Dermis blood vessel endothelial cell (primary cell): ENCODE measurements at places on chromosomes 3 and 15. TPM values are rescaled to one million over a fixed set of nuclear protein-coding genes. Genes with fewer than 3 reads are reported as not detected.

The SGO1 gene
- 2.6 and 10.5 TPM in 2 replicates for total RNA-seq

The B3GALNT1 gene
- 21.7 and 23.7 TPM in 2 replicates for total RNA-seq

The IRAK2 gene
- total RNA-seq, result 42.5 and 55.6 TPM in 2 replicates

The CCR9 gene
- not detected in 2 replicates for total RNA-seq

The IQCF5 gene
- not detected in 2 replicates for total RNA-seq

The ASB14 gene
- total RNA-seq, result not detected in 2 replicates

The KATNBL1 gene
- 43.5 and 54.8 TPM in 2 replicates for total RNA-seq

The TUSC7 gene
- not detected in 2 replicates for total RNA-seq

The GPR62 gene
- total RNA-seq, result not detected in 2 replicates
